Right cardiac atrium (tissue), 5 donors: ENCODE measurements at places on chromosomes 13 and 19. TPM values are rescaled to one million over a fixed set of nuclear protein-coding genes. Genes with fewer than 3 reads are reported as not detected.

DACH1 gene
- 1.3 TPM for total RNA-seq

HPN gene
- total RNA-seq: 3.9 TPM

LRRC8E gene
- 1.2 TPM for total RNA-seq

VMAC gene
- total RNA-seq: 4.6 TPM

SIAH3 gene
- total RNA-seq: not detected

GRCh38 chr19:38554676-38555141 lies 63.0 kb downstream of the MAP4K1 start:
- DNase-seq: no peak

- no peak for DNase-seq
Observed at GRCh38 chr19:53961523-53962356, 997 bp upstream of the CACNG8 start.

GRCh38 chr13:34345258-34345965 lies 527.5 kb downstream of the RFC3 start:
- DNase-seq: no peak

DNA sequence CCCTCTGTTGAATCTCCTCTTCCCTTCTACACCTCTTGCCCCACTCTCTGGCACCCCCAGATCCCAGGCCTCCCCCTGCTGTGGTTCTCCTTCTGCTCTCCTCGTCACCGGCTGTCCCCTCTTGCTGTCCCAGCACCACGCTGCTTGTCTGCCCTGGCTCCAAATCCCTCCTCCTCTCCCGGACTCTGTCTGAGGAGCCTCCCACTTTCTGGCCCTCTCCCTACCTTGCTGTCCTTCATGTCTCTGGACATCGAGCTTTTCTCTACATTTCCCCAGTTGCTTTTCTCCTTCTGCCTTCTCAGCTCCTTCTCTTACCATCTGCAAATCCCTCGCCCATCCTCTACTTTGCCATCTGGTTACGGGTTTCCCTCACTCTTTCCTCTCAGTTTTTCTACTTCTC lies 1.2 kb downstream of the ZNF347 start:
- peak; percentile 28 for DNase-seq

DNA sequence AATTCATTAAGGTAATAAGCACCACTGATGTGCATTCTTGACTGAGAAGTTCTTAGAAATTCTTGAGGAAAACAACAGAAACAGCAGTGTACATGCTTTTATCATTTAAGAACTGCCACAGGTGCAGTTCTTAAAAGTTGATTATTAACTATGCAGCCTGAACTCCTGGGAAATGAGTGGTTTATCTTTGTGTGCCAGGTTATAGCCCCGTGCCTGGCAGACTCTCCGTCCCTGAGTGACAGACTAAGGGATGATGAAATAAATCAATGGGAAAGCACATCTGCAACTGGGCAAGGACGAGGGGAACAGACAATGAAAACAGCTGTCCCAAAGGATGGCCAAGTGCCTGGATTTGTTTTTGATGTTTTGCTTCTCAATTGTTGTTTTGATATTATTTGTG lies 84.4 kb upstream of the SPATA13 start:
- no peak for DNase-seq

DNA sequence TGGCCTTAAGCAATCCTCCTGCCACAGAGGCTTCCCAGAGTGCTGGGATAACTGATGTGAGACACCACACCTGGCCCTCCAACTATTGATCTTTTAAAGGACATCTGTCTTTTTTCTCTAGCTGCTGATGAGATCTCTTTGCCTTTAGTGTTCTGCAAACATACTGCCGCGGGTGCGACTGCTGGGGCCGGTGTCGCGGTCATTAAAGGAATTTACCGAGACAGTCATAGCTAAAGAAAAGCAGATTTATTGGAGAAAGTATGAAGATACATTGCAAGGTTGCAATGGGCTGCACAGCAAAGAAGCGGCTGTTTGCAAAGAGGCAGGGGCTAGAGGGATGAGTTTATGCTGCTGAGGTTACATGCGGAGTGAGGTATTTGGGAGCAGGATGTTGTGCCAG lies 31.2 kb upstream of the LRRC4B start:
- no peak for DNase-seq

- DNase-seq: no peak
Observed at GRCh38 chr19:6064336-6065073, 45.8 kb downstream of the RFX2 start.
